Small intestine (tissue), 16 donors: ENCODE measurements at places on chromosomes 5 and 9. TPM values are rescaled to one million over a fixed set of nuclear protein-coding genes. Genes with fewer than 3 reads are reported as not detected.

The PPIC gene
- 19.2 TPM for polyA plus RNA-seq

The ZNF782 gene
- polyA plus RNA-seq, result 8.0 TPM

The RASEF gene
- polyA plus RNA-seq, result 14.6 TPM

The WDR38 gene
- polyA plus RNA-seq, result not detected

The TRPM3 gene
- 1.1 TPM for polyA plus RNA-seq

The FAM221B gene
- not detected for polyA plus RNA-seq

The CD180 gene
- 0.92 TPM for polyA plus RNA-seq

The FOXD4L6 gene
- not detected for polyA plus RNA-seq

The OR13C3 gene
- polyA plus RNA-seq, result not detected

The BICD2 gene
- polyA plus RNA-seq, result 1.1 TPM

The SCGB3A1 gene
- polyA plus RNA-seq, result not detected

The NTRK2 gene
- not detected for polyA plus RNA-seq

The ADAMTSL1 gene
- not detected for polyA plus RNA-seq

The MAST4 gene
- polyA plus RNA-seq, result 4.7 TPM

The TNFSF15 gene
- 10.5 TPM for polyA plus RNA-seq

The CA9 gene
- polyA plus RNA-seq, result 4.3 TPM

The TRIM36 gene
- 22.1 TPM for polyA plus RNA-seq

The SLC45A2 gene
- polyA plus RNA-seq, result not detected

The ACOT12 gene
- polyA plus RNA-seq, result 0.31 TPM

The NXNL2 gene
- not detected for polyA plus RNA-seq

The FGF10 gene
- polyA plus RNA-seq, result 1.4 TPM

The NUTM2G gene
- polyA plus RNA-seq, result not detected

The NUDCD2 gene
- polyA plus RNA-seq, result 10.9 TPM

The LURAP1L gene
- polyA plus RNA-seq, result 3.5 TPM

The PTGS1 gene
- 5.5 TPM for polyA plus RNA-seq

The PCDHGA9 gene
- 1.0 TPM for polyA plus RNA-seq

The PHF2 gene
- polyA plus RNA-seq, result 10.7 TPM

The SFXN1 gene
- polyA plus RNA-seq, result 26.6 TPM

The AGXT2 gene
- polyA plus RNA-seq, result 0.31 TPM

The SHISAL2B gene
- not detected for polyA plus RNA-seq

The MAT2B gene
- polyA plus RNA-seq, result 76.2 TPM

The PCDHA13 gene
- not detected for polyA plus RNA-seq

The PCDHA7 gene
- polyA plus RNA-seq, result not detected

The STC2 gene
- 0.65 TPM for polyA plus RNA-seq

The LHX3 gene
- polyA plus RNA-seq, result not detected

The RLN1 gene
- polyA plus RNA-seq, result 0.10 TPM

The ARSK gene
- 0.89 TPM for polyA plus RNA-seq

The MRPL41 gene
- 33.7 TPM for polyA plus RNA-seq

The LMX1B gene
- 0.75 TPM for polyA plus RNA-seq

The DNAI1 gene
- not detected for polyA plus RNA-seq

The ELAVL2 gene
- not detected for polyA plus RNA-seq

The CRB2 gene
- polyA plus RNA-seq, result not detected

The FABP6 gene
- 1.5 TPM for polyA plus RNA-seq

The CARTPT gene
- polyA plus RNA-seq, result 0.53 TPM

The NRARP gene
- polyA plus RNA-seq, result 39.9 TPM

The ANKRD18A gene
- polyA plus RNA-seq, result 0.27 TPM

The PCDHGA4 gene
- not detected for polyA plus RNA-seq

The PCDHGA11 gene
- not detected for polyA plus RNA-seq

The CLINT1 gene
- polyA plus RNA-seq, result 145 TPM

The ZNF366 gene
- polyA plus RNA-seq, result 2.4 TPM

The OR1J2 gene
- not detected for polyA plus RNA-seq
